Central memory CD4-positive, alpha-beta T cell (primary cell): ENCODE measurements at places on chromosomes 3 and 15.
A peak's percentile ranks its signal among the peaks of the same experiment; 100 is the strongest.

DNA sequence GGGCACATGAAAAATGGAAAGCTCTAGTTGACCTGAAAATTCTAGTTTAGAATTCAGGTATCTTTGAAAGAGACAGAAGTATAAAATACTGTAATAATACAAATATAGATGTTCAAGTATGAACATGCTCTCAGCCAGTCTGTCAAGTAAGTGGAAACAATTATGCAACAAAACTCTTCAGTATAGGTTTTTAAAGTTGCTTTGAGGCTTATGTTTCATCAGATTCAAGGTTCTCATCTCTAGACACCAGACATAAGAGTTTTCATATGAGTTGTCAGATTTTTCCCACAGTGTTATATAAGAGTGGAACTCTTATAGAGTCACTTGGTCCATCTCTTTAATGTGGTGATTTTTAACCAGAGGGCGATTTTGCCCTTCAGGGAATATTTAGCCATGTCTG, 22.0 kb downstream of the CMSS1 start:
- DNase-seq: no peak

GRCh38 chr3:141242377-141243092, 10.9 kb downstream of the PXYLP1 start:
- DNase-seq: no peak

- DNase-seq: no peak
These were observed 98.6 kb upstream of the ARHGEF26 start for GRCh38 chr3:154022606-154023005.

GRCh38 chr15:64046421-64047153, at the start of gene DAPK2:
DAPK2 (minus strand) TSS chr15:64046485; CDS start chr15:64040261, 6,224 bp downstream.
- DNase-seq: peak; percentile 60

- DNase-seq: no peak
These were observed 399.7 kb upstream of the THBS1 start for GRCh38 chr15:39181056-39181747.

DNA sequence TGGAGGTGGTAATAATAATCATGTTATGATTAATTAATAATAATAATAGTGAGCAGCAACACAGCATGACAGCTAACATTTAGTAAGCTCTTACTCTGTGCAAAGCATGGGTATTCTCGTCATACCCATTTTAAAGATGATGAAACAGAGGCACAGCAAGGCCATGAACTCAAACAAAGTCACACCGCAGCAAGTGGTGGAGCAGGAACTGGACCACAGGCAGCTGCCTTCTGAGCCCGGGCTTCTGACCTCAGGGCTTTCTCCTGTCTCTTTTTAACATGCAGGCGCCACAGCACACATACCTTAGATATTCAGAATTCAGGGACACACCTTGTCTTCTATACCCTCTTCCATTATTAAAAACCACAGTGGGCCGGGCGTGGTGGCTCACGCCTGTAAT, 50.7 kb upstream of the SPATA12 start:
- DNase-seq: no peak

GRCh38 chr3:151925876-151926275, 52.4 kb downstream of the SUCNR1 start:
- DNase-seq: no peak

- DNase-seq: no peak
These were observed 6.6 kb downstream of the ZBED2 start for GRCh38 chr3:111588527-111588926.

DNA sequence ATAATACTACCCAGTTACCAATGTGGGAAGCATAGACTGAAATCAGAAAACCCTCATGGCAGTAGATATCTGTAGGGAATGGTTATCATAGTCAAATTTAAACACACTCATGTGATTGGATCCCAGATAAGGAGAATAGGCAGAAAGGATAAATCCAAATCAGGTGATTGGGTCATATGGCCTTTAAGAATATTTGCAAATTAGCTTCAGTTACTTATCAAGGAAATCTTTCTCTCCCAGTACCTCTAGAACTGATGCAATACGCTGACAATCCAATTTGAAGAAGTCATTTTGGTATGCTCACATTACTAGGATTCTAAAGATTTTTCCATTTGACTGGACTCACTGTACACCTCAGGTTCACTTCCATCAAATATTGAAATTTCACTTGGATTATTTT, 87.7 kb upstream of the MNS1 start:
- no peak for DNase-seq

- no peak for DNase-seq
These were observed 60.2 kb downstream of the CACNA1D start for GRCh38 chr3:53554559-53555067.

DNA sequence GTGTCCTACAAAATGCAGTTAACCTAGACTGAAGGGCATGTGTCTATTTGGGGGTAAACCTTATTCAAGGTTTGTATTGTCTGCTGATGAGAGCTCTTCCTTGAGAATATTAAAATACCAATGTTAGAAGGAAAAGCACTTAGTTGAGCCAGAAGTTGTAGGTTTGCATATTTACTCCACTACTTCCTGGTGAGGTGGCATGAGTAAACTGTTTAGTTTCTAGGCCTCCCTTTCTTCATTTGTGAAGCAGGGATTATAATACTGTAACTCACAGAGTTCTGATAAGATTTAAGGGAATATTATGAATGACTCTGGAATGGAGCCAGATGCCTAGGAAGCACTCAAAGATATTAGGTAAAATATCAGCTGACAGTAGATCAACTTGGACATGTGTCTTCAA, 46.7 kb downstream of the CD200R1L start:
- no peak for DNase-seq

DNA sequence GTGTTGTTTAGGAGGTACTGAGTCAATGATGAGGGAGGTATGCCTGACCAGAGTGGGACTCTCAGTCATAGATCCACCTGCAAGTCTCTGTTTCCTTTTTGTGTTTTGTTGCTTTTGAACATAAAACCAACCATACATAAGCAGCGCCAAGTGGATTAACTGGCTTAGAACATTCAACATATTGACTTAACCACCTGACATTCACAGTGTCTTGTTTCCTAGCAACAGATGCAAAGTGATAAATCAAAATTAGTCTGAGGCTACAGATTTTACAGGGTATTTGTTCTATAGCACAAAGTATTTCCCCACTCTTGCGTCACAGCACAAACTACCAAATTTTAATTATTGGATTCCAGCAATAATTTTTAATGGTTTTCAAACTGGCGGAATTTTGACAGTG, 283.8 kb downstream of the BBX start:
- DNase-seq: no peak

GRCh38 chr3:86954226-86954625, 36.7 kb downstream of the VGLL3 start:
- DNase-seq: no peak

- DNase-seq: no peak
These were observed 29.3 kb upstream of the SH3BP5 start for GRCh38 chr3:15361494-15362214.

DNA sequence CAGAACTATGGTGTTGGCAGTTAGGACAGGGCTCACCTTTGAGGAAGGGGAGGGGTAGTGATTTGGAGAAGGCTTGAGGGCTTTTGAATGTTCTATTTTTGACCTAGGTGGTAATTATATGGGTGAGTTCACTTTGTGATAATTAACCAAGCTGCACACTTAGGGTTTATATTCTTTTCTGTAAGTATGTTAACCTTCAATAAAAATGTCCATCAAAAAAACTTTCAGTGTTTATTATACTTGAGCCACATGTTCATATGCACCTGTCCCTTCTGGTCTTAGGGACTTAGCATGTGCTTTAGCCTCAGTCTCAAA, 28.4 kb downstream of the PDE8A start:
- no peak for DNase-seq

- no peak for DNase-seq
These were observed 71.3 kb downstream of the TMCC1 start for GRCh38 chr3:129822241-129822640.

- DNase-seq: no peak
These were observed 63.2 kb downstream of the IQGAP1 start for GRCh38 chr15:90451053-90451850.

DNA sequence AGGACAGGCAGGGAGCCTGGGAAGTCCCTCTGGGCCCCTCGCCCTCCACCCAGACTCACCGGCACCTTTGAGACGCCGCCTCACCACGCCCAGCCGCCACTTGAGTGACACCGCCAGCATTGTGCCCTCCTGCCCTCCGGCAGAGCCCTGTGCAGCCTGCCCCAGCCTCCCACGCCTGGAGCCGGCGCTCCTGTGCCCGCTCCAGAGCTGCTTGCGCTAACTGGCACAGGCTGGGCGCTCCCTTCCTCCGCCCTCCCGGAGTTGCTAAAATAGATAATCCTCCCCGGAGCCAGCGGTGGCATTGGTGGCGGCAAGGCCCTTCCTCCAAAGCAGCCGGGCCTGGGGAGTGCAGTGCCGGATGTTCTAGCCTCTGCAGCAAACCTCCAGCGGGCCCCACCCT, 15.7 kb upstream of the GRIP2 start:
- no peak for DNase-seq

DNA sequence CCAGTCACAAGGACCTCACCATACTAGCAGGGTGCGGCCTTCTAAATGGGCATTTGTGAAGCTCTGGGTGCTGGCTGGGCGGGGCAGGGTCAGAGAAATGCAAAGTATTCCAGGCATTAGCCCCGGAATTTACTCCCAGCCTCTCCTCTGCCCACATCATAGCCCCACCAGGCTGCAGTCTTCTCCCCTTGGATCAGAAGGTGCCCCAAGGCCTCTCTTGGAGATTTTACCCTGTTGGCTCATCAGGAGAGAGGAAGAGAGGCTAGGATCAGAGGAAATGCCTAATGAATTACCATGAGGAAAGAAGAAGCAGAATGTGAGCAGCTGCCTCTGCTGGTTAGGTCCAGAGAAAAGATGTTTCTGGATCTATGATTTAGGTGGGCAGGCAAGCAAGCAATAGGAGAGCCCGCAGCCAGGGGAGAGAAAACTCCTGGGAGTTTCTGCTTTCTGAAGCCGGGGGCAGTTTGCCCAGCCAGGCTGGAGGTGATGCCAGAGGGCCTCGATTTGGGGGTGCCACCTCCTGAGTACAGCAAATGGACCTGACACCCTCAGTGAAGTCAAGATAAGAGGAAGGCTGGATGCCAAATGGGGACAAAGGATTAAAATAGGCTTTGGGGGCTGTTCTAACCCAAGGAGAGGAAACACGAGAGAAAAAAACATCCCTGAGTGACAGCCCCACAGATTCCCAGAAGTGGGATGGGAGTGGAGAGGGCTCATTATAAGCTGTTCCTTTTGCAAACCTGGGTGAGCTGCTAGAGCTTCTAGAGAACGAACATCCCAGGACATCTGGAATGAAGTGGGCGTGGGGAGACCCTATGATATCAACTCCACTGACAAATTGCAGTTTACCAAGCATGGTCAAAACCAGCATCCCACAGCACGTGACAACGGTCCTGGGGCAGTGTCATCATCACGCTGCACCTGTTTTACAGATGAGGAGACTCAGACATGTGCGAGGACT, 65.4 kb downstream of the BDH1 start:
- no peak for DNase-seq

DNA sequence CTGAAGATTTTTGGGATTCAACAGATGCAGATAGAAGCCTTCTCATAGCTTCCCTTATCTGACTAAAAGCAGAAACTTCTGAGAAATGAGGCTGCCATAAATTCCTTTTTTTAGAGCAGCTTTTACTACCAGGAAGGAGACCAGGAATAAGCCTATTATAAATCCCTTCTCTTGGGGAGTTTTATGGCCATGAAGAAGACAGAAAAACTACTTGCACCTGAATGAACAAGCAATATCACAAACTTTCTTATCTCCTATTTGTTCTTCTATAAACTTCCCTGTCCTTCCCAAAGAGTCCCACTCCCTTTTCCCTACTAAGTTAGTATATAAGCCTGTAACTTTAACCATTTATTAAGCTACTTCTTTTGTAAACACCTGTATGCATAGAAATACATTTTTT, 603.1 kb downstream of the NSUN3 start:
- DNase-seq: no peak

GRCh38 chr15:96418146-96418545, 87.6 kb downstream of the NR2F2 start:
- DNase-seq: no peak

DNA sequence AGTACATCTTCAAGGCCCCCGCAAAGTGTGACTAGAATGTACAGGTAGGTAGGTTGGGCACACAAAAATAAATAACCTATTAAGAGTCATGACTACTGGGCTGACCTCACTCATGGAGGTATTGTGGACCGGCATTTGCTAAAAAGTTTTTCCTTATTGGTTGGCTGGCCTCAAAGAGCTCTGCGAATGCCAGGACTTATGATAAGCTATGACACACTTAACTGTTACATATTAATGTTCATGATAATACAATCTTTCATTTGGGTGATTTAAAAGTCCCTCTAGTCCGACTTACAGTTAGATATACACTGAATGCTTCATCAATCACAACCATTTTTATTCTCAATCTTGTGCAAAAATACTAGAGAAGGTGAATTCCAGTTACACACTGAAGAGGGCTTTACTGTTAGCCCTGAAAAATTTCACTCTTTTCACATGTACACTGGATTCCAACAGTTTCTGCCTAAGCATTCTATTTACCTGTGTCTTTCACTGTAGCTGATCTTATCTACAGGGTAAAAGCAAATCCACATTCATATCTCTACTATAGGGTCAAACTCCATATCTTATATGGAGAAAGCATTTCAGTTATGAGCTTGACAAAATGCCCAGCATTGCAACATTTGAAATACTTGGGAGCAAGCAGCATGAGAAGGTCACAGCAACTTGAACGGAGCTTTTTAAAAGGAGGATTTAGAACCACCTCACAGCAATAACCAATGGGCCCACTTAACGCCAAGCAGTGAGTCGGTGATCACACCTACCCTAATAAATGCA, 329.1 kb downstream of the FOXP1 start:
- no peak for DNase-seq

DNA sequence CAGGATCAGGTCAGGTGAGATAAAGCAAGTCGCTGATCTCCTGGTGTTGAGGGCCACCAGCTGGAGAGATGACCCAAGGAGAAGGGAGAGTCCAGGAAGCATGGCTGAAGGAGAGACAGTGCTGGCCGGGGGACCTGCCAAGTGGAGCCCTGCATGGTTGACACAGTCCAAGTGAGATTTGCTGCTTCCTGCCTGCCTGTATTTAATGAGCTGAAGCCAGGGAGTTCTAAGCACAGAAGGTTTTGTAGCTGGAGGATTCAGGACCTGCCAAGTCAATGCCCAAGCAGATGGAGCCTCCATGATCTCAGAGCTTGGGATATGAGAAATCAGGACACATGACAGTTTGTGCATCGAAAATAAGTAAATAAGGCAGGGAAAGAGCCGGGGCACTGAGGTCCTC, 125.6 kb downstream of the SRGAP3 start:
- no peak for DNase-seq

DNA sequence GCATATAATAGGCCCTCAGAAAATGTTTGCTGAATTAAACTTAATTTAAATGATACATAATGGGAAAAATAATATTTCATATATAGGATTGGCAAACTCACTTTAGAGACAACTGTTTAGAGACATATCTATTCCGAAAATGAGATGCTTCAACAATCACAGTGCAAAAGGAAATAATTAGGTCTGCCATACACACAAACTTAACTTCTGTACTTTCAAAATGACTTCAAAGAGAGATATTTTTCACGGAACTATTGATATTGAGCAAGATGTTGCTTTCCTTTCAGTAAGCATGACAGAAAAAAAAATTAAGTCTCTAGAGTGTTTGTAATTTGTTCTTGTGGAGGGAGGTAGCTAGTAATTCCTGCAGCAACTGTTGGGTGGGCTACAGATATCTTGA, 769.5 kb downstream of the TUSC7 start:
- no peak for DNase-seq
